ENCODE measurements at places on chromosomes 1 and 21. TPM values are rescaled to one million over a fixed set of nuclear protein-coding genes. Genes with fewer than 3 reads are reported as not detected.
A peak's percentile ranks its signal among the peaks of the same experiment; 100 is the strongest.

GRCh38 chr1:61174060-61174795 lies 91.9 kb downstream of the NFIA start:
- no peaks in the 10 kb centered on the region for H3K36me3 ChIP-seq
- H3K4me3 ChIP-seq = no peak overlapping the region
- H3K4me1 ChIP-seq = peaks cover 35% of the 10 kb centered on the region
- H3K27ac ChIP-seq = peak overlapping the region; percentile 65
- H3K27me3 ChIP-seq = no peaks in the 10 kb centered on the region

DNA sequence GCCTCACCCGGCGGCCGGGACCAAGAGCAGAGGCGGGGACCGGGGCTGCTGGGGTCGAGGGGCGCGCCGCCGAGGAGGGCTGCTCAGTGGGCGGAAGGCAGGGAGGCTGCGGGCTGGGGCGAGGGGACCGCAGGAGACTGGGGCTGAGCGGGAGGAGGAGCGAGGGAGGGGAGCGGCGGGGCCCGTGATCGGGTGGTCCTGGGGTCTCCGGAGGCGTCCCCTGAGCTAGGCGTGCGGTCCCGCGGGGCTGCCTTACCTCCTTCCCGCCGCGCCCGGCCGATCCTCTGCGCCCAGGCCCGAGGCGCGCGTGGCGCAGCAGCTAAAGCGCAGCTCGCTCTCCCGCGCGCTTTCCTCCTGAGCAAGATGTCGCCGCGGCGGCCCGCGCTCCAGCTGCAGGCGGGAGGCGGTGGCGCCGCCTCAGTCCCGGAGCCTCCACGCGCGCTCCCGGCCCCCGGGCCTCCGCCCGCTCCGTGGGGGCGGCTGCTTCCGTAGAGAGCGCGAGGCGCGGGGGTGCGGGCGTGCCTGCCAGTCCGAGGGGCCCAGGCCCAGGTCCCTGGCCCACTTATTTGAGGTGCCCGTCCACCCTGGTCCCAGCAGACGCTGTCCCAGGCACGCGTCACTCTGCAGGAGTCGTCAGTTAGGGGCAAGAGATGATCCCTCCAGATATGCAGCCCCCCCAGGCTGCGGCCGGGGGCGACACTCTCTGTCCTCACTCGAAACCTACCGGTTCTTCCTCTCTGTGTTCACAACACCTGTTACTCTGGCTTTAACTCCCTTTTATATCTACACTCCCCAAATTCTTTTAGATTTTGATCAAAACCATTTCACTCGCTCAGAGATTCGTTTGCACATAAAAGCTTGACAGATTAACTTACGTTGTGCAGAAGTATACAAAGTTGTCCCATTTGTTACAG lies at the start of gene CCSAP:
CCSAP (minus strand) TSS at position 392 of the 914 bp plus-strand sequence. CDS start 582 bp downstream, outside the sequence.
- H3K27ac ChIP-seq = peak within 1 kb of the TSS; percentile 87
- H3K4me1 ChIP-seq = peaks cover 29% of the 10 kb centered on the region
- H3K27me3 ChIP-seq = no peaks in the 10 kb centered on the region
- H3K4me3 ChIP-seq = peak within 1 kb of the TSS; percentile 87
- no peaks in the 10 kb centered on the region for H3K36me3 ChIP-seq

GRCh38 chr1:164767752-164768402 lies 208.9 kb downstream of the PBX1 start:
- no peaks in the 10 kb centered on the region for H3K27me3 ChIP-seq
- H3K27ac ChIP-seq = peak overlapping the region; percentile 74
- no peak overlapping the region for H3K4me3 ChIP-seq
- no peaks in the 10 kb centered on the region for H3K36me3 ChIP-seq
- H3K4me1 ChIP-seq = peaks cover 22% of the 10 kb centered on the region

GRCh38 chr1:235411489-235412486 lies 44.6 kb downstream of the TBCE start:
- peaks cover 11% of the 10 kb centered on the region for H3K4me1 ChIP-seq
- no peak for DNase-seq
- no peak overlapping the region for H3K27ac ChIP-seq
- no peaks in the 10 kb centered on the region for H3K27me3 ChIP-seq
- no peaks in the 10 kb centered on the region for H3K36me3 ChIP-seq
- no peak overlapping the region for H3K4me3 ChIP-seq

- H3K36me3 ChIP-seq = no peaks in the 10 kb centered on the region
- DNase-seq = no peak
- no peak overlapping the region for H3K27ac ChIP-seq
- H3K4me3 ChIP-seq = no peak overlapping the region
These were observed 3.3 kb downstream of the RAVER2 start for GRCh38 chr1:64748222-64748621.

The GUCA2A gene
- not detected for total RNA-seq

The CFHR4 gene
- total RNA-seq = not detected

The SPRR2F gene
- total RNA-seq = 77.4 TPM

The SERTAD4 gene
- 6.9 TPM for total RNA-seq

The MYCL gene
- 24.0 TPM for total RNA-seq

The PBXIP1 gene
- 51.1 TPM for total RNA-seq

Measured in esophagus squamous epithelium (tissue), 5 donors.